ENCODE measurements at places on chromosomes 6 and 20.
A peak's percentile ranks its signal among the peaks of the same experiment; 100 is the strongest.

GRCh38 chr6:43246301-43247113 is 3.2 kb downstream of the TTBK1 start:
- DNase-seq = no peak

- DNase-seq = no peak
These were observed 46.5 kb downstream of the FAM217A start for GRCh38 chr6:4032475-4032874.

GRCh38 chr6:34514593-34515472 is 41.3 kb downstream of the SPDEF start:
- DNase-seq = peak; percentile 93

DNA sequence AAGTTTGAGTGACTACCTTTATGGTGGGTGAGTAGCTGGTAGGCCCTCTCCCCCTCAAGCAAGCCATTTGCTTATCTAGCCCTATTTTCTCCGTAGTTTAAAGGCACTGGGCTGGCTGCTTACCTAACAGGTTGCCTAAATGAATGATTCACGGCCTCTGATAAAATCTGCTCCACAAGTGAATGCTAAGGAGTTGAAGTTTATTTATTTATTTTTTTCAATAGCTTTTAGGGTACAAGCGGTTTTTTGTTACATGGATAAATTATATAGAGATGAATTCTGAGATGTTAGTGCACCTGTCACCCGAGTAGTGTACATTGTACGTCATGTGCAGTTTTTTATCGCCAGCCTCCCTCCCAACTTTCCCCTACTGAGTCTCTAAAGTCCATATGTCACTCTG is 8.3 kb upstream of the CDH26 start:
- no peak for DNase-seq

GRCh38 chr20:1085492-1086276 is 32.7 kb upstream of the PSMF1 start:
- no peak for DNase-seq

GRCh38 chr6:64672131-64672530 is 1034.9 kb downstream of the EYS start:
- no peak for DNase-seq

GRCh38 chr6:128135325-128135724 is 234.5 kb upstream of the THEMIS start:
- no peak for DNase-seq

DNA sequence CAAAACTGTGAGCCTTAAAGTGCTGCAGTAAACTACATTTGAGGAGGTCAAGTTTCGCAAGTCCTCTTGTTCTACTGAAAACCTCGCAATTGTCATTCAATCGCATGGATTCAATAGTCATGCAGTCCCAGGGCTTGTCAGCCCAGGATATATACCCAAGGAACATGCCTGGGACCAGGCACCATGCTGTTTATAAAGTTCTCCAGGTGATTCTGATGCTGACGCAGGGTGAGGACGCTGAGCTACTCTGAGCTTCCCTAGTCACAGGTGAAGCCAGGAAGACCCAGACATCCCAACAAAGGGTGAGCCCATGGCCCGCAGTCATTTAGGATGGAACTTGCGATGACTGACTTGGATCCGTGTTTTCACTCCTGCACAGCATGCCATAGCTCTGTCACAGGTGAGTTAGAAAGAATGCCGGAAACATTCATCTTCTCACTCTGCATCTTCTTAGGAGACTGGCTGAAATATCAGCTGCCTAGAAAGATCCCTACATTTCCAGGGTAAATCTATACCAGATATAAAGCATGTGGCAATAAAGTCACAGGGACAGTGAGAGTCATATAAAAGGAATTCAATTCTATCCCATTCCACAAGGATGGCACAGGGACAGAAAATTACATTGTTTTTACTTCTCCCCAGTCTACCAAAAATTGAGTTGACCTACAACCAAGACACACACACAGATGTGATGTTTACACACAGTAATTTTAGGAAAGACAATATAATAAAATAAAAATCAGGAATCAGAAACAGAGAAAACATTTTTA is 27.0 kb upstream of the SSTR4 start:
- DNase-seq = no peak

- peak; percentile 42 for DNase-seq
These were observed 49.5 kb upstream of the CCN6 start for GRCh38 chr6:112004201-112005012.

DNA sequence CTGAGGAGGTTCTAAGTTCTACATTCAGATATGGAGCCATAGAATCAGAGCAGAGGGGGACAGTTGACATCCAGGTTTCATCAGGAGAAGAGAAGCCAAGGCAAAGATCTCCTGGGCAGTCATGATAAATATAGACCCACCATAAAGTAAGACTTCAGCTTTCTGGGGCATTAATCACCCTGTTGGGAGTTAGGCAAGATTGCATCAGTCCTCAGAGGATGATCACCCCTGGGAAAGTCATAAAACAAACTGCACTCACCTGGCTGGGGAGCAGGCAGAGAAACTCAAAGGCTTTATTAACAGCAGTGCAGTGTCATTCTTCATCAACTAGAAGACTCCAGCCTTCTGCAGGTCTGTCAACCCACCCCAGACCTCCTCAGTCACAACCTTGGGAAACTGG is 301.3 kb upstream of the JARID2 start:
- DNase-seq = no peak

- DNase-seq = peak; percentile 41
These were observed 95.7 kb downstream of the SHLD1 start for GRCh38 chr20:5845681-5846615.

DNA sequence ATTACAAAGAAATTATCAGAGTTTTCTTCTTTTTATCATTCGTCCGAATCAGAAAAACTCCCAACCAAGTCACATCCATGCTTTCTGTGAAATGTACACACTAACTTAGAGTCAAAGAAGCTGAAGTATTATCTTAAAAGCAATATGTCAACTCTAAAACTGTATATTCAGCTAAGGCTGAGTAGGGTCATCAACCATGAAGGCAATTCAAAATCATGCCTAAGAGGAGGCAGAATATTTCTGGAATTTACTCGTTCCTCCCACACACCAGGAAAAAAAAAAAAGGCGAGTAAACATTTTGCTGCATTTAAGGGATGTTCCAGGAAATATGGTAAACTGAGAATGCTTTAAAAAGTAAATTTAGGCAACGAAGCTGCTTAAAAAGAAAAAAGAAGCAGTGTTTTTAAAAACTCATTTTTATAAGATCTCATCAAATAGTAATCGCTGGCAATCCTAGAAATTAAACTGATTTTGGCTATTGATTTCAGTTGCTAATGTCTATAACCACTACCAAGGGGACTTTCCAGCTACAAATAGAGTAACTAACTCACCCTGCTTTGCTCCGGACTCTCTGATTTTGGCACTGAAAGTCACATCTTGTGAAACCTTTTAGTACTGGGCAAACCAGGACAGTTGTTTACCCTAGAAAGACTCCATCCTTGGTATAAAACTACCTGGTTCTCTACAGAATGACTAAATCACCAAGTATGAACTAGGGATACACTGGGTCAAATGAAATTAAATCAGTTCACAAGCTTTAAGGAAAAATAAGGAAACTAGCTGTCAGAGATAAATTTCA is 82.8 kb downstream of the MBOAT1 start:
- DNase-seq = no peak

- no peak for DNase-seq
These were observed 89.5 kb downstream of the MAP3K7 start for GRCh38 chr6:90497411-90497810.

DNA sequence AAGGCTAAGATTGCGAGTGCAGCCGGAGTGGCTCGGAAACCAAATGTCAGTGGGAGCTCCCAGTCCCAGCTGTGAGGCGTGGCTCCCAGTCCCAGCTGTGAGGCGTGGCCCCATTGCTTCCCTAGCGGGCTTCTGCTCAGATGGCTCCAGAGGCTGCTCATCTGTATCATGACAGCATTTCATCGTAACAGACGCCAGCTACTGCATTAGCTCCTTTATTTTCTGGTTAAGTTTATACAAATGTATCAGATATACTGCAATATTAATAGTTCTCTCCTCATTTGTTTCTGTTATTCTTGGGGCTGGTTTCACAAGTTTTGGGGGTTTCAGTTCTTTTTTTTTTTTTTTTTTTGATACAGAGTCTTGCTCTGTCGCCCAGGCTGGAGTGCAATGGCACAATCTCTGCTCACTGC is 34.7 kb upstream of the TBXT start:
- no peak for DNase-seq

GRCh38 chr20:38706509-38706908 is 17.8 kb upstream of the SLC32A1 start:
- peak; percentile 71 for DNase-seq

DNA sequence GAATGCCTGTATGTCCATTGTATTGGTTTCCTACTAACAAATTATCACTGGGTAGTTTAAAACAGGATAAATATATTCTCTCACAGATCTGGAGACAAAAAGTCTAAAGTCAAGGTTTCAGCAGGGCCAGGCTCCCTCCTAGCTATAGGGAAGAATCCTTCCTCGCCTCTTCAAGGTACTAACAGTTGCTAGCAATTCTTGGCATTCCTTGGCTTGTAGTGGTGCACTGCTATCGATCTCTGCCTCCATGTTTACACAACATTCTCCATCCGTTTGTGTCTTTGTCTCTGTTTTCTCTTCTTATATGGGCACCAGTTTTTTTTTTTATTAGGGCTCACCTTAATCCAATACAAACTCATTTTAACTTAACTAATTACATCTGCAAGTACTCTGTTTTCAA is 48.9 kb downstream of the OR2B6 start:
- DNase-seq = no peak

- DNase-seq = peak; percentile 84
These were observed 195.9 kb downstream of the CDH4 start for GRCh38 chr20:61447952-61448351.

GRCh38 chr6:131460614-131461000 is 112.4 kb upstream of the ARG1 start:
- no peak for DNase-seq

- no peak for DNase-seq
These were observed 35.3 kb upstream of the RIPOR2 start for GRCh38 chr6:24971067-24971466.

DNA sequence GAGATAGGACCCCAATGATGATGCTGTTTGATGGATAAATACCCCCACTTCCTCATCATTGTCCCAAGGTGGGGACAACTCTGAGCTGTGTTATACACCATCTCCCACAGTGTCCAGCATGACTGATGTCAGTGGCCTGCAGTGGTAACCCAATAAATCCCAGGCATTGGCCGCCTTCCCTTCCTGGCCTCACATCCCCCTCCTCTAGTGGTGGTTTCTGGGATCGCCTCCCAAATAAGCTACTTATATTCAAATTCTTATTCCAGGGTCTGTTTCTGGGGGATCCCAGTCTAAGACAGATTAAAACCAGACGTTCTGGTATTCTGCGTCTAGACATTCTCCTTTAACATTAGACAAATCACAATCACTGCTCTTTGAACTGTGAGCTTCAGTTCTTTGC is 90.6 kb downstream of the SCP2D1 start:
- DNase-seq = no peak

GRCh38 chr20:1898482-1899240 is 3.5 kb downstream of the SIRPA start:
- no peak for DNase-seq

DNA sequence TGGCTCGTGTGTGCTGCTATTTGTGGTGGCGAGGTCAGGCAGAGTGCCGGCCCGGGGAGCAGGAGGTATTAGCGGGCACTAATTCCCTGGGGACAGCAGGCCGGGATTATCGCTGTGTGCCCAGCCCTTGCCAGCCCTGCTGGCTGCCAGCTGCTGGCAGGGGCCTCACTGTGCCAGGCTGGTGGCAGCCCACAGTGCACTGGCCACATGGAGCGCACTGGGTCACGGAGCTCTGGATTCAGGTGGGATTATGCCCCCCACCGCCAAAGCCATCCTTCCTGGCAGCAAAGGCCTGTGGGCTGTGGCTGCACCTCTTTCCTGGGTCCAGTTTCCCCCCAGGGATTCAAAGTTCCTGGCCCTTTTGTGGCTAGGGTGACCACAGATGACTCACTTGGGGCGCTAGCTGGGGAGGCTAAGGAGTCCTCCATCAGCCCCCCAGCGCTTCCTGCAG is 59.7 kb downstream of the YTHDF1 start:
- no peak for DNase-seq

- DNase-seq = no peak
These were observed 13.7 kb downstream of the SOD2 start for GRCh38 chr6:159679091-159680077.

DNA sequence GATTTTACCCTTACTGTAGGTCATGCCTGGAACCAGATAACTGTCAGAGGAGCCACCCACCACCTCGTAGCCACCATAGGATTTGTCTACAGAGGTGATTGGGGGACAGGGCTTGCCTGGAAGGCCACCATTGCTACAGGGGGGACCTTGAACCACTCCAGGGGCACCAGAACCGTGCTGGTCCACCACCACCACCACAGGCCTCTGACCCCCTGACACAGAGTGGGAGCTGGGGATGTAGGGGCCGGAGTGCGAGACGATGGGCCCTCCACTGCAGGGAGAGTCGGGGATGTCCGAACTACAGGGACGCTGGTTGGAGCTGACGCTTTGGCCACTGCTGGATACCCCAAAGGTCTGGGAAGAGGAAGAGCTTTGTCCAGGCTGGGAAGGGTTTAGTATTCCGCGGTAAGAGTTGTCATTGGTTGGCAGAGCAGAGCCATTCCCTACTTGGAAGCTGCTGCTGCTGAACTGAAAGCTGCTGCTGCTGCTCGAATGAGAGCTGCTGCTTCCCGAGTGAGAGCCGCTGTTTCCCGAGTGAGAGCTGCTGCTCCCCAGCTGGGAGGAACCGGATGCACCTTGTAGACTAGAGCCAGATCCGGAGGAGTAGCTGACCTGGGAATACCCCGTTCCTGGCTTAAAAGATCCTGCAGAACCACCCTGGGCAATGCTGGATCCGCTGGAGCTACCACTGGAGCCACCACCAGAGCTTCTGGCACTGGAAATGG is 2.2 kb downstream of the PSORS1C1 start:
- no peak for DNase-seq

GRCh38 chr6:52675372-52675771 is 4.5 kb downstream of the TMEM14A start:
- no peak for DNase-seq

- no peak for DNase-seq
These were observed 61.1 kb downstream of the CCN2 start for GRCh38 chr6:131890091-131890490.

DNA sequence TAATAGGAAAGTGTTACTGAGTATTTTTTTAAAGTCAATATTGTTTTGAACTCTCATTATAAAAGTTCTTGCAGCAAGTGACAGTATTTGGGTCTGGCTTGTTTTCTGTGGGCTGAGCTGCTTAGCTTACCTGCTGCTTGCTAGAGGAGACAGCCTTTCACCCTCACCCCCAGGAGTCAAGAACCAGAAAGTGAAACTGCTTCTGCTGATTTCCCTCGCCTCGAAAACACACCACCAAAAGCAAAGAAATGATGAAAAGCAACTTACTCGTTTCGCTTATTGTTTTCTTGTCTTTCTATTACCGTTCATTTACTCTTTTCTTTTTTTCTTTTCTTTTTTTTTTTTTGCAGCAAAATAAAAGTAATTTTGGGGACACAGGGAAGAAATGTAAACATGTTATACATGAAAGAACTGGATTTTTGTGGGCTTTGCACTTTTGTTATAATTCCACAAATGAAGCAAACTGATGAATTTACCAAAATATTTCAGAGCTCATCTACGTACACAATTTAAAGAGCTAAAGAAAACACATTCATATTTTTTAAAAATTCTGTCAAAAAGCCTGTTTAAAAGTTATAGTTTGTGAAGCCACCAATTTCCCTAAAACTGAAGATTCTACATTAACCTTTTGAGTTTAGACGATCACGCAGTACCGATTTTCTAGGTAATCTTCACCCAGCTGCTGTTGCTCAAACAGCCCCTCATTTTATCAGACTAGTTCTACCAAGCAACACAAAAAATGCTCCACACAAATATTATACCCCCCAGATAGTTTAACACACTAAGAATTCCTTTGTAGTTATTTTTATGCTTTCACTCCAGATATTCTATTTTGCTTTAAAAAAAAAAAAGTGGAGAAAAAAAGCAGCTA is 1.7 kb downstream of the SCML4 start:
- DNase-seq = no peak
